ENCODE measurements at places on chromosomes 3 and 15.

DNA sequence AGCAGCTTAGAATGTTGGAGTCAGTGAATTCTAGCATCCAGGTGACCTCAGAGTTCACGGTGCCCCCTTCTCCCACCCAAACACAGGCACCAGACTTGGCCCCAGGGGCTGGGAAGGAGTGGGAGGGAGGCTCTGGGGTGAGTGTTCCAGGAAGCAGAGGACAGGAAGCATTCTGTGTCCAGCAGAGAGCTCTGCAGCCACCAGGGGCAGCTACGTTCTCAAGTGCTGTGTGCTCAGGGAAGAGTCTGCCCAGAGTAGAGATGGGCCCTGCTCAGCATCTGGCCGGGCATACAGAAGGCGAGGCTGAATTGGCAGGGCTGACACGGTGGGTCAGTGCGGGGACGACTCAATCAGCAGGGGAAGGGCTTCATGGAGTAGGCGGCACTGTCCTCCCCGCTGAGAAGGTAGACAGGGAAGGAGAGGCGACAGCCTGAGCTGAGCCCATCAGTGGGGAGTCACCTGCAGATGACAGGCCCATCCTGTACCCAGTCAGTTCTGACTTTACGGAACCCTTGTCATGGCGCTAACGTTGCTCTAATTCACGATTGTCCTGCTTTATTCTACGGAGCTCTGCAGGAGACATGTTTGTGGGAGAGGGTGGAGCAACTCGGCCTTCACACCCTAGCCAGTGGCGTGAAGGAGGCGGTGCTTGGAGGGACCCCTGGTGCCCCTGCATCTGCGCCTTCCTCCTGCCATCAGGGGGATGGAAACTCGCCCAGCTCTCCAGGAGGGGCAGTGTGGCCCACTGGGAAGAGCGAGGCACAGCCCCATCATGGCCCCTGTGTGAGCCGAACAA lies 82.2 kb downstream of the C3orf70 start:
- DNase-seq = no peak

DNA sequence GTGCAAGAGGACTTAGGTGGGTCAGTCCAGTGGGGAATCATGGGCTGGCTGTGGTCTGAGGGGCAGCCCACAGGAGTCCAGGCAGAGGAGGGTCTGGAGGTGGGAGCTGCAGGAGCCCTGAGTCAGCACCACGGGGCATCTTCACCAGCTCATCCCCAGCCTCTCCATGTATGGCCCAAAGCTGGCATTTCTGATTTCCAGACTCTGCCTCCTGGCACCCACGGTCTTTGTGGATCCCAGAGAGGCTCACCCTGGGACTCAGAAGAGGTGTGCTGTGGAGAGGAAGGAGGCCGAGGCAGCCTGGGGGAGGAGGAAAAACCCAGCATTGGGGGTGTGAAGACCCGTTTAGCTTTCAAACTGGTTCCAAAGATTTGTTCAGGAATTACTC lies 64.5 kb upstream of the KLF13 start:
- DNase-seq = no peak

DNA sequence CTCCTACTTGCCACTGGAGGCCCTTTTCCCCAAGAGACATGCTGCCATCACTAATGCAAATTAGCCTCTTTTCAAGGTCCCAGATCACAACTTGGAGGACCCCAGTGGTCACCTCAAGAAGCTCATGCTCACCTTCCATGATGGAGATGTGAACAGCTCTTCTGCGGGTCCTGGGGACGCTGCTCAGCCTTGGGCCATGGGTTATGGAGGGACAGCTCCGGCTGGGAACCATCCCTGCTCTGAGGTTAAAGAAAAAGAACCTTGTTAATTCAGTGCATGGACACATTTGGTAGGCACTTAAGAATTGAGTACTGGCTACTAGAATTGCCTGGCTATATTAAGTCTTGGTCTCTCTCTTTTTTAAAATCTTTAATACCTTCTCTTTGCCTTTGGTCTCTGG lies 56.8 kb downstream of the WDR76 start:
- DNase-seq = no peak

DNA sequence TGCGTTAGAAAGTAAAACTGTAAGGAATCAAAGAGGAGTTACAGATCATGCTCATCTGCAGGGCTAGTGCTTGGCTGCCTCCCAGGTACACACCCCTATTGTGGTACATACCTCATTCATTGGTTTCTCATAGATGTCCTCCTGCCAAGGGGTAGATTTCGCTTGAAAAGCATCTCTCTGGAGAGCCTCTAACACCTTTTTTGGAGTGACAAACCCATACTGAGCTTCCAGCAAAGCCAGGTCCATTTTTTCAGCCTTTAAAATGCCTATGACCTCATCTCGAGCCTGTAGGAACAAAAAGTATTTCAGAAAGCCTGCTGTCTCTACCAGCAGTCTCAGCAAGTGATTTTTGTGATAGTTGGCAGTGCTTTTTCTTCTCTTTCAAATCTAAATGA lies 112.1 kb downstream of the CMSS1 start:
- no peak for DNase-seq

DNA sequence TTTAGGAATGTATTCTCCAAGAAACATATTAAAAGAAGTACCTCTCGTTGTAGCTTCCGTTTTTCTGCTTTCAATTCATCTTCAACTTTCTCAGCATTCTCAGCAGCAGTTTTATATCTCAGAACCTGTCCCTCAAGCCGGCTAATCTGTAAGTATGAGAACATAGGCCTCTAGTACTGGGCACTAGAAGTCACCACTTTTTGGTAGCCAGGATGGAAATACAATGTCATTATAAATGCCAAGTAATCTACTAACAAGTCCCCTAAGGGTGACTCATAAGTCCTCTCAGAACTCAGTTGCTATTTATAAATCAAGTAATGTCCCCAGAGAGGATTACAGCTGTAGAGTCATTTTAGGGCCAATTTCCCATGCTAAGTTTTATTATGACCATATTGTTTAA lies 61.1 kb downstream of the MLH1 start:
- DNase-seq = no peak

- no peak for DNase-seq
Measured at GRCh38 chr3:128317698-128318231, 148.9 kb downstream of the DNAJB8 start.

Measured in stimulated activated CD4-positive, alpha-beta T cell treated with anti-CD3 and anti-CD28 coated beads, Interleukin-15, amount 100 ng/mL, for 48 hours (primary cell).